ENCODE measurements at places on chromosomes 7 and 10.
A peak's percentile ranks its signal among the peaks of the same experiment; 100 is the strongest.

DNA sequence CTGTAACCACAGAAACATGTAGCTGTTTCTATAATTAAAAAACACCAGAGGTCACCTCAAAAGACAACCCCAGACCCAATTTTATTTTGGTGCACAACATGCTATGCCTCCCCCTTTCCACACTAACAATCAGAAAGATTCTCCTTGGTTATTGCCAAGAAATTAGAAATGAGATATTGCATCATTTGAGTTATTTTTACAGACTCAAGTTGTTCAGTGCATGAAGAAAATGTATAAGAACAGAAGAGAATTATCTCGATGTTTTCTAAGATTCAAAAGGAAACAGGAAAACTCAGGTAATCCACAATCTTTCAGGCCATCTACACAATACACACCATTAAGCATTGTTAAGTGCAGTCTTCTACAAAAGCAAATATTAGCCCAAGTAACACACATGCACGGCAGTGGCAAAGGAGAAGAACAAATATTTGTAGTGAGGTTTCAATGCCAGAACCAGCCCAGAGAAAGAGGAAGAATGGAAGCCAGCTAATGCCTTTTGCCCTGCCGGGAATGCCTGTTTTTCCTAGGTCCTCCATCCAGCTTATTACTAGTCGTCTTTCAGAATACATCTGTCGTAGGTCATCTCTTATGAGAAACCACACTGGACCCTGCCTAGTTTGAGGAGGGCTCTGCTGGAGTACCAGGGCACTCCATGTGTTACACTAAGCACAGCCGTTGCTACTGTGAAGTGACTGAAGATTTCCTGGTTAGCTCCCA is 67.6 kb upstream of the C1GALT1 start:
- H3K27me3 ChIP-seq = no peaks in the 10 kb centered on the region
- H3K4me1 ChIP-seq = no peaks in the 10 kb centered on the region
- H3K4me3 ChIP-seq = no peak overlapping the region
- H3K27ac ChIP-seq = no peak overlapping the region
- DNase-seq = no peak

DNA sequence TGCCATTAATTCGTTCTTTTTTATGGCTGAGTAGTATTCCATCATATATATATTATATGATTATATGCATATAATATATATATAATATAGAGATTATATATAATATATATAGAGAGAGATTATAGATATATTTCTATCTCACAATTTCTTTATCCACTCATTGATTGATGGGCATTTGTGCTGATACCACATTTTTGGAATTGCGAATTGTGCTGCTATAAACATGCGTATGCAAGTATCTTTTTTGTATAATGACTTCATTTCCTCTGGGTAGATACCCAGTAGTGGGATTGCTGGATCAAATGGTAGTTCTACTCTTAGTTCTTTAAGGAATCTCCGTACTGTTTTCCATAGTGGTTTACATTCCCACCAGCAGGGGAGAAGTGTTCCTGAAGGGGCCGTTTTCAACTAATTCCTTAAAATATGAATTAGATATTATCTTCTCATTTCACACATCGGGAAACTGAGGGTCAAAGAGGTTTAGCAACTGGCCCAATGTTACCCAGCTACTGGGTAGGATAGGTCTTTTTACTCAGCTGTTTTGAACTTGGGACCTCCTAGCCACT is 16.5 kb downstream of the NFE2L3 start:
- H3K27ac ChIP-seq = no peak overlapping the region
- DNase-seq = no peak
- no peaks in the 10 kb centered on the region for H3K4me1 ChIP-seq
- no peaks in the 10 kb centered on the region for H3K27me3 ChIP-seq

GRCh38 chr10:95640891-95641315 is 15.6 kb downstream of the ALDH18A1 start:
- DNase-seq = no peak
- H3K4me1 ChIP-seq = no peaks in the 10 kb centered on the region
- no peaks in the 10 kb centered on the region for H3K36me3 ChIP-seq
- no peaks in the 10 kb centered on the region for H3K27me3 ChIP-seq

GRCh38 chr7:70069977-70070376 is 471.7 kb downstream of the AUTS2 start:
- H3K36me3 ChIP-seq = no peaks in the 10 kb centered on the region
- H3K4me3 ChIP-seq = no peak overlapping the region
- no peaks in the 10 kb centered on the region for H3K4me1 ChIP-seq
- H3K27me3 ChIP-seq = no peaks in the 10 kb centered on the region
- H3K27ac ChIP-seq = no peak overlapping the region

DNA sequence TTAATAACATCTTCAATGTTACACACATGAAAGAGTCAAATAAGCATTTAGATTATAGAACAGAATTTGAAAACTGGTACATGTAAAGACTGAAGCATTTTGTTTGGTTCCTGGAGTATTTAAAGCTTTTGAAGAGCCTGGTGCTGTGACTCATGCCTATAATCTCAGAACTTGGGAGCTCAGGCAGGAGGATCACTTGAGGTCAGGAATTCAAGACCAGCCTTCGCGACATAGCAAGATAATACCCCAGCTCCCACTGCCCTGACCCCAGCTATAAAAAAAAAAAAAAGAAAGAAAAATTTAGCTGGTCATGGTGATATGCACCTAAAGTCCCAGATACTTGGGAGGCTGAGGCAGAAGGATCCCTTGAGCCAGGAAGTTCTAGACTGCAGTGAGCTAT is 87.8 kb downstream of the HDAC9 start:
- H3K36me3 ChIP-seq = no peaks in the 10 kb centered on the region
- H3K27me3 ChIP-seq = no peaks in the 10 kb centered on the region
- H3K27ac ChIP-seq = no peak overlapping the region
- H3K4me3 ChIP-seq = no peak overlapping the region
- H3K4me1 ChIP-seq = no peaks in the 10 kb centered on the region

DNA sequence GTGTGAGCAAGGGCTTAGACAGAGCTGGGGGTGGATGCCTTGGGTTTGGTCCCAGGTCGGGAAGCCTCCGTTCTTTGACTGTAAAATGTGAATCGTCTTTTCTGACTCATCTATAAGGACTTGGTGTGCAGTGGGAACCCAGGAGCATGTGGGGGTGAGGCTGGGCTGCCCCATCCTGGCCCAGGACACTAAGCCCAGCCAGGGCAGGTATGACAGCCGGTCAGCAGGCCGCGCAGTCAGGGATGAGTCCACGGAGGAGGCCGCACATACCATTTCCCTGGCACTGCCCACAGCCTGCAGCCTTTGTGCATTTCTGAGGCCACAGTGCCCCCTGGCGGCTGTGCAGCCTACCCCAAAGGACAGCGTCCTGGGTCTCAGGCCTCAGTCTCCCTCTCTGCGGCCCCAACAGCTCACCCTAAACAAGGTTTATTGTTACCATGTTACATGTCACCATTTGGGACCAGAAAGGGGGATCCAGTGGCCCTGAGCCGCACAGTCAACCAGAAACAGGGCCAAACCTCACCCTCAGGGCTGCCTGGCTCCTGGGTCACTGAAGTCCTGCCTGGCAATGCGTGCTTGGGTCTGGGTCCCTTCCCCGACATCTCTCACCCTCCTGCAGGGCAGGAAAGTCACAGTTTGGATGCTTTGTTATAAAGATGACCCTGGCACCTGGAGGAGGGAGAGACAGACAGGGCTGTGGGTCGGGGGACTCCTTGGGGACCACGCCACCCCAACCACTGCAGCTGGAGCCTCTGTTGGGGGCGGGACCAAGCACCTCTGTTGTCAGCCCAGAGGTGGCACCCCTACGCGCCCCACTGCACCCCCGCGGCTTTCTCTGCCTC is 14.4 kb upstream of the SH2B2 start:
- no peak overlapping the region for H3K4me3 ChIP-seq
- H3K36me3 ChIP-seq = no peaks in the 10 kb centered on the region
- no peak overlapping the region for H3K27ac ChIP-seq
- H3K4me1 ChIP-seq = no peaks in the 10 kb centered on the region

DNA sequence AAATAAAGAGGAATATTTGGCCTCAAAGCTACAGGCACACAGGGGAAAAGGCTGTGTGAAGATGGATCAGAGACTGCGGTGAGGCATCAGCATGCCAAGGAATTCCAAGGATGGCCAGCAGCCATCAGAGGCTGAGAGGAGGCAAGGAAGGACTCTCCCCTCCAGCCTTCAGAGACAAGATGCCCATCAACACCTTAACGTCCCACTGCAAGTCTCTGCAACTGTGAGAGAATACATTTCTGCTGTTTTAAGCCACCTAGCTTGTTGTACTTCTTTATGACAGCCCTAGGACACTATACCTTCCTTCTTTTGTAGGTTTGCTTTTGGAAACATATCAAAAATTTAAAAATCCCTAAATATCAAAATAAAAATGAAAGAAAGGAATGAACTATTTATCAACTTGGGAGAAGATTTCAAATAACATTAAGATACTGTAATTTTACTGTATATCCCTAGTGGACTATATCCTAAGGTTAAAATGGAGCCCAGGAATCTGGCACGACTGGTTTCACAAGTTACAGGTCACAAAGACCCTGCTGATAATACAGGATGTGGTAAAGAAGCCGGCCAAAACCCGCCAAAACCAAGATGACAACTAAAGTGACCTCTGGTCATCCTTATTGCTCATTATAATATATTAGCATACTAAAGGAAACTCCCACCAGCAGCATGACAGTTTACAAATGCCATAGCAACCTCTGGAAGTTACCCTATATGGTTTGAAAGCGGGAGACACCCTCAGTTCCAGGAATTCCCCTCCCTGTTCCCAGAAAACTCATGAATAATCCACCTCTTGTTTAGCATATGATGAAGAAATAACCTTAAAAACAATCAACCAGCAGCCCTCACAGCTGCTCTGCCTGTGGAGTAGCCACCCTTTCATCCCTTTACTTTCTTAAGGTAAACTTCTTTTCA is 185.2 kb downstream of the AVL9 start:
- no peaks in the 10 kb centered on the region for H3K4me1 ChIP-seq
- no peak overlapping the region for H3K27ac ChIP-seq
- no peak for DNase-seq
- H3K36me3 ChIP-seq = no peaks in the 10 kb centered on the region
- no peaks in the 10 kb centered on the region for H3K27me3 ChIP-seq

DNA sequence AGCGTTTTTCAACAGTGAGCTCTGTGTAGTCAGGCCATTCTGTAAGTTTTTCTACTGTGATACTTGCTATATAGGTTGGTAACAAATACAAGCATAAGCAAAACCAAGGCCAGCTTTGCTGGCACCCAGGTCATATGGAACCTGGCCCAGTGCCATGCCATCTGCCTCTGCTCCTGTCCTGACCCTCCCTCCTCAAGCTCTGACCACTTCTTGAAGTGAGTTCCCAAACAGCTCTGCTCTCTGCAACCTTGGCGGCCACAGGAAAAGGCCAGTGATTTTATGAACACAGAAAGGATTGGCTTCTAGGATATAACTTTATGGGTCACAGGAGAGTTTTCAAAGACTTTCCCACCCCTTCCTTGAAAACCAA is 12.8 kb downstream of the NOD1 start:
- no peaks in the 10 kb centered on the region for H3K27me3 ChIP-seq
- no peak for DNase-seq
- peak overlapping the region; percentile 14 for H3K27ac ChIP-seq
- H3K4me1 ChIP-seq = peaks cover 42% of the 10 kb centered on the region
- H3K4me3 ChIP-seq = no peak overlapping the region

DNA sequence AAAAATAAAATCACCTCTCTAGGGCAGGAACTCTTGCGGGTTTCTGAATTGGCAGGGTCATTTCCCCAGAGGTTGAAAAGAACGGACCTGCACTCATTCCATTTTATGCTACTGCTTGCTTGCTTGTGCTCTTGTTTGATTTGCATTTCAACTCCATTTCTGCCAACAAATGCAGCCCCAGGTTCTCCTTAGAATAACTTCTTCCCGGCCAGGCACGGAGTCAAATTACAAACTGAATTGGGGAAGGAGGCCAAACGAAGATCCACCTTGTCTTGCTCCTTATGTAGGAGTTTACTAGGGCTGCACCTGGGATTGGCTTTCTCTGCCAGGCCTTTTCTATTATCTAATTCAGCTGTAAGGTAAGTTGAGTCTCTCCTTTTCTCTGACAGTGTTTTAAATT is 79.6 kb downstream of the HGF start:
- H3K36me3 ChIP-seq = no peaks in the 10 kb centered on the region
- DNase-seq = no peak
- H3K27me3 ChIP-seq = no peaks in the 10 kb centered on the region

GRCh38 chr7:54596747-54597146 is 54.6 kb downstream of the VSTM2A start:
- DNase-seq = no peak
- H3K27me3 ChIP-seq = no peaks in the 10 kb centered on the region
- H3K4me1 ChIP-seq = no peaks in the 10 kb centered on the region
- no peaks in the 10 kb centered on the region for H3K36me3 ChIP-seq

- no peaks in the 10 kb centered on the region for H3K4me1 ChIP-seq
- no peaks in the 10 kb centered on the region for H3K36me3 ChIP-seq
- DNase-seq = no peak
- H3K27ac ChIP-seq = no peak overlapping the region
- no peaks in the 10 kb centered on the region for H3K27me3 ChIP-seq
These were observed 121.6 kb downstream of the KCND2 start for GRCh38 chr7:120394595-120394994.

DNA sequence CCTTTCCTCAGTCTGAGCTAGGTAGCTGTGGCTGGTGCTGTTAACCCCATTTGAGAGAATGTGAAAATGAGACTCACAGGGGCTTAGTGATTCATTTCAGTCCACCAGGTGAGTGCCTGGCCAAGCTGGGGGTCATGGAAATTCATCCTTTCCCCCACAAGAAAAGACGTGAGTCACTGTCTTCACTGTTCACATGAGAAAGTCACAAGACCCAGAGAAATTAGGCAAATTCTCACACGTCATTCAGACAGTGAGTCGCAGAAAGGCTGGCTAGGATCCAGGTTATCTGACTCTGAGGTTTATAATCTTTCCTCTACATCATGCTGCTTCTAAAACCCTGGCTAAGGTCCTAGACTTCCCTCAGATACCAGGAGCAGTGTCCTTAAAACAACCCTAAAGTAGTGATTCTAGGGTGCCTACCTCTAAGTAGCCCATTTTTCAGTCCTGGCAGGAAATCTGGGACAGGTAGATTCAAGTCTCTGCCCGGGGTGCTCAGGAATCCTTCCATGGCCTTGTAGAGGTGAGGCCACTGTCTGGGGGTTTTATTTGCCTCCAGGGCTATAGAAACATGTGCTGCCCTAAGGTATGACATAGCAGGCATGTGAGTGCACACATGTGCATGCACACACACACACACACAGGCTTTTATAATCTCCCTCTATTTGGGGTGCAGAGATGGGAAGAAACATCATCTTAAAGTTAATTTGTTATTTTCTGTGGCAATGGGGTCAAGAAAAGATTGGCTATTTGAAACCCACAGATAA is 427.9 kb upstream of the CELF2 start:
- no peak overlapping the region for H3K4me3 ChIP-seq
- no peaks in the 10 kb centered on the region for H3K27me3 ChIP-seq
- H3K36me3 ChIP-seq = no peaks in the 10 kb centered on the region
- no peak for DNase-seq
- H3K4me1 ChIP-seq = no peaks in the 10 kb centered on the region

All from testis (tissue), 5 donors.